Thymus (tissue), 14 donors: ENCODE measurements at places on chromosomes 3 and 15. TPM values are rescaled to one million over a fixed set of nuclear protein-coding genes. Genes with fewer than 3 reads are reported as not detected.

DNA sequence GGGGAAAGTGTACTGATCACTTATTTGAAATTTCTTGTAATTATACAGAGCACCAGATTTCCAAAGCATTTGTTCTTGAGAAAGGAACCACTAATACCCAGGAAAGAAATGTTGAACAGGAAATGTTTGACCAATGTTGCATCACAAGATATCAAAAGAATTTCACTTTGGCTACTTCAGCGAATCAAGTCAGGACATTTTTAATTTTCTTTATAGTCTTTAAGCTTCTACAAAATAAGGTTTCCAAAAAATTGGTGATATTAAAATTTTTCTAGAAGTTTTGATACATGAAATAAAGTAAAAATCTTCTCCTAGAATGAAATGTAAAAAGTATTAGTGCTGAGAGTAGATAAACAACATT, 421.9 kb downstream of the MECOM start:
- no peak overlapping the region for H3K4me3 ChIP-seq
- no peak overlapping the region for H3K27ac ChIP-seq
- no peaks in the 10 kb centered on the region for H3K36me3 ChIP-seq
- DNase-seq, result no peak
- no peaks in the 10 kb centered on the region for H3K4me1 ChIP-seq

DNA sequence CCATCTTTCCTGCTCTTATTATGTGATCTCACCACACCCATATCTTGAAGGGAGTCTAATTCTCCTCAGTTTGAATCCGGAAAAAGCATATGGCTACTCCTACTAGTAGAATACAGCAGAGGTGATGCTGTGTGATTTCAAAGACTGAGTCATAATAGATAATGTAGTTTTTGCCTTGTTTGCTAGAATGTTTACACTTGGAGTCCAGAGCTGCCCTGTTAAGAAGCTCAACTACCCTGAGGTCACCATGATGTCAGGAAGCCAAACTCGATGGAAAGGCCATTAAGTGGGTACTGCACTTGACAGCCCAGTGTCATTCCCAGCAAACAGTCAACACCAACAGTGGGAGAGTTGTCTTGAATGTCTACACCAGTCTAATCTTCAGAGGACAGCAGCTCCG, 56.9 kb downstream of the CD200R1L start:
- no peak overlapping the region for H3K4me3 ChIP-seq
- no peak overlapping the region for H3K27ac ChIP-seq
- DNase-seq, result no peak
- no peaks in the 10 kb centered on the region for H3K27me3 ChIP-seq

- no peak overlapping the region for H3K27ac ChIP-seq
- H3K36me3 ChIP-seq, result no peaks in the 10 kb centered on the region
- H3K27me3 ChIP-seq, result no peaks in the 10 kb centered on the region
- H3K4me3 ChIP-seq, result no peak overlapping the region
- no peak for DNase-seq
- no peaks in the 10 kb centered on the region for H3K4me1 ChIP-seq
Measured at GRCh38 chr3:169573148-169573547, 90.4 kb downstream of the MECOM start.

DNA sequence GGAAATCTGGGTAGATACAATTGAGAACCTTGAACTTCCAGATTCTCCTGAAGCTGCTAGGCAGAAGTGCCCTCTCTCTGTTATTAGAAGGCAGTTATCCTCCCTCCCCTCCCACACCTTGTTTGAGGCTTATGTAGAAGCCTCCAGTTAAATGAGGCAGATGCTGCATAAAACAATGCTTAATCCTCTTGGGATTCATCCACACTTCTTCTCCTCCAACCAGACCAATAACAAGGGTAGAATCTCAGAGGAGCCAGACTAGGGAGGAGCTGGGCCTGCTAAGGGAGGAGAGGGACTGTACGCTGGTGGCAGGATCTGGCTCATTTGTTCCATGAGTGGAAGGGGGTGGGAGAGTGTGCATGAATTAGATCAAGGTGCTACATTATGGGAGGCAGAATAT, 88.3 kb upstream of the PRR23C start:
- H3K4me3 ChIP-seq, result no peak overlapping the region
- H3K36me3 ChIP-seq, result no peaks in the 10 kb centered on the region
- no peak overlapping the region for H3K27ac ChIP-seq

- no peaks in the 10 kb centered on the region for H3K27me3 ChIP-seq
- no peak for DNase-seq
- no peaks in the 10 kb centered on the region for H3K4me1 ChIP-seq
Measured at GRCh38 chr3:160678292-160678842, 1.4 kb downstream of the ARL14 start.

The CCRL2 gene
- 10.1 TPM for total RNA-seq

The GOLGA8N gene
- total RNA-seq, result 2.2 TPM
